ENCODE measurements at places on chromosomes 11 and 22.

DNA sequence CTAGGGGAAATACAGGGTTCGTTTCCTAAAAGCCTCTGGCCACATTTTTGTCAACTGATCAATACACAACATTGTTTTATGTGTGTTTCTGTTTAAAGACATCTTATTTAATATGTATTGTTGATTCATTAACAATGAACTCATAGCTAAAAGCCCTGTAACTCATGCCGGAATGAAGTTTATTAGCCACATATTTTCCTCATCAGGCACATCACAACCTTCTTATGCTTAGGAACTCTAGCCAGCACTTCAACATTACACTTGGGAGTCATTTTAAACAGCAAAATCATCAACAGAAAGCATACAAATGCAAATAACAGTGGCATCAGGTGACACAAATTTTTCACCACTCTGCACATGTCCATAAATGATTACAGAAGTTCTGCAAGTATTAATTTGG, 15.1 kb upstream of the BLID start:
- no peak for DNase-seq

DNA sequence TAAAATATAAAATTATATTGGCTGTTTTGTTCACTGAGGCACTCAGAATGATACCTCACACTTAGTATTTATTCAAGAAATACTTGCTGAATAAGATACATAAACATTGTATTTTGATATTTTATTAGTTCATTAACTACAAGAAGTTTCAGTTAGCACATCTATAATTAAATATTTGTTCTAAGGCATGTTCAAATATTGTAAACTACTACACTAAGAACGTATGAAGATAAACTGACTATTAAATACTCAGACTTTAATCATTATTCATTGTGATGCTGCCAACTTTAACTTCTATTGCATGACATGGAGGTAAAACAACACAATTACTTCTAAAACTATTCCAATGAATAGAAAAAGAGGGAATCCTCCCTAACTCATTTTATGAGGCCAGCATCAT, 129.5 kb downstream of the ATG16L2 start:
- no peak for DNase-seq

GRCh38 chr11:111601979-111602864, at the start of gene SIK2:
Gene SIK2 (plus strand): TSS chr11:111602449. CDS start chr11:111602564, 115 bp downstream.
- DNase-seq, result peak; percentile 99

DNA sequence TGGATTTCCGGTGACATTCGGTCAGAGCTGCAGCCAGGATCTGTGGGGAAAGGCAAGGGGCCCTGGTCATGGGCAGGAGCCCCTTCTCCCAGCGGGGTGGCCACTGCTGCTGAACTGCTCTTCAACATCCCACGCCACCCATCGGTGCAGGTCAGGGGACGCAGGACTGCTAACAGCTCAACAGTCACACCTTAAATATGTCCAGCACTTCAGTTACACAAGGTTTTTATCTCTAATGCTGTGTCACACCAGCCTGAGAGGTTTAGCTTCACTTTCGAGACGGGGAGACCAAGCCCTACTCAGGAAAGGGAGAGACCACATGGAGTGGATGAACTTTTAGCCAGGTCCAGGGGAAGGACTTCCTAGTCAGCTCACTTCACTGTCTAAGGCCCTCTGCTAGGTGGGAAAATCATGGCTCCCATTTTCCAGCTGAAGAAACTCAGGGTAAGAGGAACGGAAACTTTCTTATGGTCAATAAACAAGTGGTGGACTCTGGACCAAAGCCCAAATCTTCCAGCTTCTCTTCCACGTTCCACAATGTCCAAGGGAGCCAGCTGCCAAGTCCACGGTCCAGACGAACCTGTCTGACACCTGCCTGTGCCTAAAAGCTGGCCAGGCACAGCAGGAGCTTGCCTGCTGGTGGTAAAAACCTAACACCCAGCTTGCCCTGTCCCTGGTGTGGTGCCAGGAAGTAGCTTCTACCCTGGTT, 21.0 kb upstream of the CHADL start:
- DNase-seq, result peak; percentile 82

- DNase-seq, result no peak
Measured at GRCh38 chr11:109604481-109605400, 182.8 kb downstream of the C11orf87 start.

All from stomach (tissue), 19 donors.